Astrocyte of the cerebellum (primary cell): ENCODE measurements at places on chromosomes 3 and 15.

DNA sequence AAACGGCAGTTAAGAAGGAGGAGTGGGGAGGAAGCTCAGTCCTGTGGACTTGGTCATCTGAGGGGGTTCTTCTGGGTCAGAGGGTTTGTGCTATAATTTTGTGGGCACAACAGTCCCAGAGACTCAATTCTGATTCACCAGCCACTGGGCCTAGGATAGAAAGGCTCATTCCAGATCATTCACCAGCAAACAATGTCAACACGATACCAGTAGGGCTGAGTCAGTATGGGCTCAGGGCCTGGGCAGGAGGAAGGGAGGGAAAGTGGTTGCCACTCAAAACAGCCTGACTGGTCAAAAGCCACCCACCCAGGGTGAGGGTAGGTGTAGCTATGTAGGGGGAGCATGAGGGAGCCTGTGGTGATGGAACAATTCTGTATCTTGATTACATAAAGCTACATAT, 86.9 kb upstream of the MEX3B start:
- peak; percentile 39 for DNase-seq

- no peak for DNase-seq
Observed at GRCh38 chr3:129065016-129065719, 4.6 kb downstream of the GP9 start.

- no peak for DNase-seq
Observed at GRCh38 chr15:33955945-33956344, 12.4 kb upstream of the CHRM5 start.

- no peak for DNase-seq
Observed at GRCh38 chr3:131714585-131715220, 211.9 kb upstream of the MRPL3 start.

- no peak for DNase-seq
Observed at GRCh38 chr3:115350606-115351005, 203.5 kb upstream of the ZBTB20 start.

DNA sequence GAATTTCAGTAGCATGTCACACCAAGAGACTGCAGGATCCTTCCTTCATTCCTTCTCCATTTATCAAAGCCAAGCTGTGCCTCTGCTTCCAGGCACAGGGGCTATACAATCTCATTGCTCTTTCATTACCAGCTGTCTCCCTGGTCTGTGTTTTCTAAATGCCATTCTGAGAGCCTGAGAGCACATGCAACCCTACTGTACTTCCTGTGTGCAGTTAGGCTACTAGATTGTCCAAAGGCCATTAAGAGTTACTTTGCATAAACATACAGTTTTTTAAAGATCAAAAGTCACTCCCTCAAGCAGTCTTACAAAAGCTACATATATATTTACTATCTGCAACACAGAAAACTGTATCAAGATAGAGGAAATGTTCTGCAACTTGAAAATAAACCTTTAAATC, 110.1 kb downstream of the CFAP44 start:
- DNase-seq = no peak

DNA sequence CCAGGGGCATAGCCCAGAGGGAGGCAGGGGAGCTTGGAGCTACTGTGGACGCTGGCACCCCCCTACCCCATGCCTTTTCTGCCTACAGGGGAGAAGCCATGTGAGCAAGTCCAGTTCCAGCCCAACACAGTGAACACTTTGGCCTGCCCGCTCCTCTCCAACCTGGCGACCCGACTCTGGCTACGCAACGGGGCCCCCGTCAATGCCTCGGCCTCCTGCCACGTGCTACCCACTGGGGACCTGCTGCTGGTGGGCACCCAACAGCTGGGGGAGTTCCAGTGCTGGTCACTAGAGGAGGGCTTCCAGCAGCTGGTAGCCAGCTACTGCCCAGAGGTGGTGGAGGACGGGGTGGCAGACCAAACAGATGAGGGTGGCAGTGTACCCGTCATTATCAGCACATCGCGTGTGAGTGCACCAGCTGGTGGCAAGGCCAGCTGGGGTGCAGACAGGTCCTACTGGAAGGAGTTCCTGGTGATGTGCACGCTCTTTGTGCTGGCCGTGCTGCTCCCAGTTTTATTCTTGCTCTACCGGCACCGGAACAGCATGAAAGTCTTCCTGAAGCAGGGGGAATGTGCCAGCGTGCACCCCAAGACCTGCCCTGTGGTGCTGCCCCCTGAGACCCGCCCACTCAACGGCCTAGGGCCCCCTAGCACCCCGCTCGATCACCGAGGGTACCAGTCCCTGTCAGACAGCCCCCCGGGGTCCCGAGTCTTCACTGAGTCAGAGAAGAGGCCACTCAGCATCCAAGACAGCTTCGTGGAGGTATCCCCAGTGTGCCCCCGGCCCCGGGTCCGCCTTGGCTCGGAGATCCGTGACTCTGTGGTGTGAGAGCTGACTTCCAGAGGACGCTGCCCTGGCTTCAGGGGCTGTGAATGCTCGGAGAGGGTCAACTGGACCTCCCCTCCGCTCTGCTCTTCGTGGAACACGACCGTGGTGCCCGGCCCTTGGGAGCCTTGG, 5.6 kb downstream of the CIB1 start:
- DNase-seq = no peak

GRCh38 chr3:72295276-72295961, 510.5 kb upstream of the PROK2 start:
- no peak for DNase-seq

DNA sequence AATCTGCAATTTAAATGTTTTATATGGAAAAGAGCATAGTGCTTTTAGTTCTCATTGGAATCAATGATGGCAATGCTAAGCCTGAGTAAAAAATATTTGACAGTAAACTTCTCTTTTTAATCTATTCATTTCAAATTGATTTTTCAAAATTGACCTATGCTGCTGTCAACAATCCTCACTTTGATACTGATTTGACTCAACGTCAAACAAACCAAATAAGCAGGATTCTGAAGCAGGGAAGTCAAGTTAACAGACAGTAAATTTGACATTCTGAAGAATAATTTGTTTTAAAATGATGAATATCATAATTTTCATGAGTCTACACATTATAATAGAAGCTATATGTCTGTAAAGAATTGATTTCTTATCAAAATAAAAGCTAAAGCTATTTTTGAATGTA, 1053.1 kb downstream of the DIPK2A start:
- no peak for DNase-seq

DNA sequence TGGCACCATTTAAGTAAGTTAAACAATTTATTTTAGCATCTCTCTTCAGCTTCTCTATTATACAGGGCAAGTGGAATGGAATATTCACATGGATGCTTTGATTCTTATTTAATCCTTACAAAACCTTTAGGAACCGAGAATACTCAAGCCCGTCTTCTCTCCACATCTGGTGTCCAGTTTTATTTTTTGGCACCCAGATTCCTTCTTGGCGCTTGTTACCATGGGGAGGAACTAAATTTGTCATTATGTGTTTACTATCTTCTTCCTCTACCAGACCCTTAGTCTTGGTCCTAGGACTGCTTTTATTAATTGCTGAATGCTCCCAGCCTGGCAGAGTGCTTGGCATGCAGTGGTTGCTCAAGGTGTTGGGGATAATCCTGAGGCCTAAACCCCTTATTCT, 138.8 kb downstream of the CACNA2D3 start:
- no peak for DNase-seq
